ENCODE measurements at places on chromosomes 7 and 10.

DNA sequence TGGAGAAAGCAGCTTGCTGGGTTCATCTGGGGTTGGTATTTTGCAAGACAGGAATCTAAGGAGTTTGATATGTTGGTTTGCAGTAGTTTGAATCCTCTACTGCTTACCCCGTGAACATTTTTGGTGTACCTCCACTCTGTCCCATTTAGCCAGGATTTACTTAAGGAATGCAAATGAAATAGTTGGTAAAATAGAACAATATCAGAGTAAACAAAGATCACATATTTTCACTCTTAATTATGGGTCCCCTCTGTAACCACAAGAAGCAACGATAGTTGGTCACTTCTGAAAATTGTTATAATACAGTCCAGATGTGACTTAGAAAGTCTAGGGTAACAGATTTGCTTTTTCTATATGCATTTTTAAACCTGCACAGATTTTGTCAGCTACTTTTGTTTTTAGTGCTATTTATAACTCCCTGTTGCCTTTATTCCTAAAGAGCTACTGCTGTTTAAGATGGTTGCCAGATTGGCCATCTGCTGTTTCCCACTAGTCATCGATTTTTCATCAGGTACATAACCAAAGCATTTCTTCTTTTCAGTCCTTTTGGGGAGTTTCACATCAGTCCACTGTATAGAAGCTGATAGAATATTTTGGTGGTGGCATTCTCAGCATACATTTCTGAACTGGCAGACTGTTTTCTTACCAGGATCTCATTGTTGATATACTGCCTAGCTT lies 37.6 kb downstream of the MAPK8 start:
- no peak for DNase-seq

GRCh38 chr7:105816954-105817615 lies 59.3 kb downstream of the ATXN7L1 start:
- no peak for DNase-seq

DNA sequence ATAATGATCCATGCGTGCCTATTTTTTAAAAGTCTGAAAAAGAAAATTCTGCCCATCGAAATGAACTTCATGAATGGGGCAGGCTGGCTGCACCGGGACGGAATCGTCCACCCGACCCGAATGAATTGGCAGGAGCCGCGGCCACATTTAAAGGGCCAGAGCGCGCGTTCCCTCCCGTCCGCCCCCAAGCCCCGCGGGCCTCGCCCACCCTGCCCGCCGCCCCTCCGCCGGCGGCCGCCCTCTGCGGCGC lies 319 bp upstream of the GATA3 start:
- no peak for DNase-seq

- no peak for DNase-seq
Measured at GRCh38 chr7:99720800-99721595, 14.0 kb downstream of the CYP3A7 start.

DNA sequence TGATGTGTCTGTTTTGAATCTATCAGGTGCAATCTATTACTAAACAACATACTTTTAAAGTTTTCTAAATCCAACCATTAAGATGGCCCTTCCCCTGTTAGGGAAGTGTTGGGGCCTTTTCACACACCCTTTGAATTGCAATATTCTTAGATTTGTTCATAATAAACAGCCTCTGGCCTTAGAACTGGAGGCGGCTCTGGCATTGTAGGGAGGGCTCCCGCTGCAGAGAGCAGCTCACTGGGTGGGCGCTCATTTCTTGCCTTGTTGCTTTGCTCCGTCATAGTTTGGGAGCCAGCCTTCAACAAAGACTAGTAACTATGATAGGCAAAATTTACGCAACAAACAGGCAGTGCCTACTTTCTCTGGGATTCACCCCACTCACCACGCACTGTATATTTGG lies 4.2 kb upstream of the HOXA10 start:
- no peak for DNase-seq

GRCh38 chr7:128168667-128169210 lies 72.3 kb upstream of the LEP start:
- DNase-seq = no peak

- DNase-seq = no peak
Measured at GRCh38 chr7:106883456-106884026, 18.5 kb downstream of the PIK3CG start.

DNA sequence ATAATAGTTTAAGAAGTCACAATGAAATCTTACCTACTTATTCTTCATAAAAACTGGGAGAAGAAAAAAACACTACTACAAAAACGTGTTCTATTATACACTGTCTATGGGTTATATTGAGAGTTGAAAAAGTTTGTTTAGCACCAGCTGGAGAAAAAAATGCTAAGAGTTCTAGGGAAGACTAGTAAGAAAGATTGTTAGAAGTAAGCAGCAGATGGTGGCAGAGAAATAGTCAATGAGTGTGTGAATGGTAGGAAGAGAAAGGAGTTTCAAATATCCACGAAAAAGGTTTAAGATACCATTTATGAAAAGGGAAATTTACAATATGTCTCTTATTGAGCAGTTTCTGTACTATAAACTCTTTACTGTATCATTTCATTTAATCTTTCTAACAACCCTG lies 124.7 kb downstream of the NRBF2 start:
- no peak for DNase-seq

DNA sequence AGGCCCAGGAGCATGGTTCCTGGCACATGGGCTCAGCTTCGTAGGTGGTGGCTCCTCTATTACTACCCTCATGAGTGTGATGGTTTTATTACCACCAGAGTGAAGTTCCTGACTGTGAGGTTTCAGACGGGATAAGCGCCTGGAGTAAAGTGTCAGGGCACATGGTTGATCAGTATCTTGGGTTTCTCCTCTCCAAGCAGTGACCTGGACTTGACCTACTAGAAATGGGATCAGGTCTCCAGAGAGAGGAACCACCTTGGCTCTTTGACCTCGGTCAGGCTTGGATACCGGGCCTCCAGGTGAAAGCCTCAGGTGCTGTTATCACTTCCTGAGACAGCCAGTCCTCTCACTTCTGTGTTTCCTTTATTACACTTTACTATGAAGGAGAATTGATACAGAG lies 67.7 kb downstream of the GRK5 start:
- DNase-seq = no peak

DNA sequence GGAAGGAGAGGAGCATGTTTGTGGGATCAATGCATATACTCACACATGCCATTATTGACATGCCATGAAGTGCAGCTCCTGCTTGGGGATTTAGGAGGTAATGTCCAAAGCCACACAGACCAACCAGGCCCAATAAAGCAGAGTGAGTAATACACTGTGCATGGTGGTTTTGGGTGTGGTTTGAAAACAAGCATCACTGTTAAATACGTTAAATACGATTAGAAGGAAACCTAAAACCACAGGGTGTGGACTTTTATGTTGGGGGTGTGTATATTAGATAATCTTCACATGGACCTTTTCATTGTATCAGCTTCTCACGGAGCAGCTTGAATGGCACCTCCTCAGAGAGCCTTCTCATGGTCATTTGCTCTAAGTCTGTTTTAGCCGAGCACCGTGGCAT lies 10.4 kb upstream of the EIF3A start:
- DNase-seq = no peak

DNA sequence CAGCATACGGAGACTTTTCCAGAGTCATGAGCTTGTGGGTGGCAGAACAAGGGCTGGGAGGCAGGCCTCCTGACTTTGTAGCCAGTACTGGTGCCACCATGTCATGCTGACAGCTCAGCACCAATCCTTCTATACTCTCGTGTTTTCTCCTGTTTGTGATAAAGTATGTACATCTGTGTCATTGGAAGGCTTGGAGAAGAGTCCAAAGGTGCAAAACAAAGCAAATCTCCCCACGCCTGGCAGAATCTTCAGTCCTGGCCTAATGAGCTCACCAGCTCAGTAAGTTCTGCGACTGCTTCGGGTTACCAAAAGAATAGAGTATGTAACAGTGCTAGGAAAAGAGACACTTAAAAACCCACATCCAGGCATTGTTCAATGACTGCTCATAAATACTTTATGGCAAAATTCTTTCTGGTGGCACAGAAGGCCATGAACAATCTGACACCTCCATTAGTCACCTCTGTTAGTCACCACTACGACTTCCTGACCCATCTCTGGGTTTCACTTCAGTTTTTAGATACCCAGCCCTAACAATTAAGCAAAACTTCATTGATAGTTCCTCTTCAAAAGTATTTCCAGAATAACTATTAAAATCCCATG lies 24.5 kb downstream of the STEAP1 start:
- DNase-seq = no peak

GRCh38 chr7:159031750-159032149 lies 112.9 kb downstream of the VIPR2 start:
- DNase-seq = no peak

GRCh38 chr10:22010539-22010938 lies 7.0 kb upstream of the DNAJC1 start:
- no peak for DNase-seq

- DNase-seq = no peak
Measured at GRCh38 chr7:129225206-129225930, 538 bp downstream of the AHCYL2 start.

- no peak for DNase-seq
Measured at GRCh38 chr7:37009125-37009675, 284.9 kb upstream of the AOAH start.

GRCh38 chr10:58930500-58930899 lies 245.9 kb upstream of the PHYHIPL start:
- DNase-seq = no peak

GRCh38 chr7:135275971-135276580 lies 42.4 kb downstream of the STRA8 start:
- DNase-seq = no peak

DNA sequence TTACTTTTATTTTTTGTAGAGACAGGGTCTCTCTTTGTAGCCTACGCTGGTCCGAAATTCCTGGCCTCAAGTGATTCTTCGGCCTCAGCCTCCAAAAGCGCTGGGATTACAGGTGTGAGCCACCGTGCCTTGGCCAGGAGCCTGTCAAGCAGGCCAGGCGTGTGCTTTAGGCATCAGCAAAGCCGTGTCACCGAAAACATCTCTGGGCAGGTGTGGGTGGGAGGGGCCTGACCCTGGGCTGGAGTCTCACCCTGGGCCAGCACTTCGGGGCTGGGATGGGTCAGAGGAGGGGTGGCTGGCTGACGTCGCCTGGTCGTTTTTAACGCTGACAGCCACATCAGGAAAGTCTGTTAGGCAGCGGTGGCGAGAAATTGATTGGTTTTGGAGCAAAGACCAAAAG lies 80.9 kb downstream of the UNCX start:
- no peak for DNase-seq

- no peak for DNase-seq
Measured at GRCh38 chr10:102460836-102461186, 9.5 kb upstream of the C10orf95 start.

- no peak for DNase-seq
Measured at GRCh38 chr7:101945034-101945758, 127.8 kb downstream of the CUX1 start.

DNA sequence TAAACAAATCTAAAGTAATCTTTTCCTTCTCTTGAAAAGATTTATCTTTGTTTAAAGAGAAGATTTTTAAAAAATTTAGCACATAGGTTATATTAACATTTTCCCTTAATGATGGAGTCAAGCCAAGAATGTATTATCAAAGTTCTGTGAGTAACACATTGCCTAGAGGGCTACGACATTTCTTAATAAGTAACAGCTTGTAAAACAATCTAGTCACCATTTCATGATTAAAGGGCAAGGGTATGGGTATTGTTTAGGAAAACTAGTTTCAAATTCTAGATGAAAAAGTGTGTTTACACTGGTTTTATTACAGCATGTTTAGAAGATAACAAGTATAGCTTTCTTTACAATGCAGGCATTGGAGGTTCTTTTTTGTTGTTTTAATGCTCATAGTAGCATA lies 28.6 kb upstream of the LAMB4 start:
- no peak for DNase-seq

- DNase-seq = no peak
Measured at GRCh38 chr7:94912085-94912484, 4.7 kb downstream of the PPP1R9A start.

DNA sequence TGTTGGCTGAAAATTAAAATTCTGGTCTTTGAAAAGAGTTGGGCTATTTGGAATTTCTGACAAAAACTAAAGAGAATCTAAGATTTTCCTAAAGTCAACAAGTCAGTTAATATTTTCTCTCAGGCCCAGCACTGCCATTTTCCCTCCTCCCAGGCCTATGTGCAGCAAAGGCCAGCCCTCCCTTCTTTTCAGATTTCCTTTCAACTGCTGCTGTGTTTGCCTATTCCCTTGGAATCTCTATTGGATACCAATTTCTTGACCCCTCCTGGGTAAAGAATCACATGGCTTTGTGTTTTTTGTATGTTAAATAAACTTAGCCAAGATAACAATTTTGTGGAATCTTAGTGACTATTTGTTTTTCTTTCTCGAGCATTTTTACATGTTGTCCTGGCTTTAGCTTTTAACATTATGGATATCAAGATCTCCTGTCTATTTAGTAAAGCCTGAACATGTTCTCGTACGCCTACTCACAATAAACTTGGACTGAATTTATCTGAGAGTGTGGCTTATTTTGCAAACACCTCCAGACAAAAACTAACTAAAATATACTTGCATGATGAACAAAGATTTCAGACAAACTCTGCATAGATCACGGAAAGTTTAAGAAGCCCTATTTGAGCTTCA lies 19.9 kb downstream of the MACC1 start:
- DNase-seq = no peak

GRCh38 chr10:70742537-70743429 lies 42.4 kb downstream of the TBATA start:
- no peak for DNase-seq

GRCh38 chr10:130038019-130038555 lies 72.5 kb downstream of the C10orf143 start:
- no peak for DNase-seq

- DNase-seq = peak; percentile 28
Measured at GRCh38 chr7:140062118-140062527, 628 bp downstream of the PARP12 start.

DNA sequence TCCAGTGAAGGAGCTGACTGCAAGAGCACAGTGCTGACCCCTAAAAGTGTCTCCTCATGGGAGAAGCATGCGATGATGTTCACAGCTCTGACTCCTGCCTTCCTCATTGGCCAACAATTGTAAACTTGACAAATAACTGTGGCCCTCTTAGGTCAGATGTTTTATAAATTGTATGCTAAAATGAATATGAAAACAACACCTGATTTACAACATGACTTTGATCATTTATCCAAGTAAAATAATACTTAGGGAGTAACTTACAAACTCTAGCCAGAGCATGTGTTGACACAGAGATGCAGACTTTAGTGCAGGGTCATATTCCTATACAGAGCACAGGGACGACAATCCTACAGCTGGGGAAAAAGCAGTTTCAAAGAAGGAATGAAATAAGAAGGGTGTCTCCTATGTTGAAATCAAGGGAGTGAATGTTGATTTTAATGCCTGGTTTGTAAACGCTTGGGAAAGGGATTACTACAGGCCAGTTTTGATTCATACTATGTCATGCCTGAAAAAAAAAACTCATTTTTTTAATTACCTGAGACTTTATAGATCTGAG lies 391.4 kb upstream of the AKR1E2 start:
- DNase-seq = no peak
